NCI-H2081 treated with DMSO at 0.1 percent for 48 hours (cell line): ENCODE measurements at places on chromosomes 2 and 18.

DNA sequence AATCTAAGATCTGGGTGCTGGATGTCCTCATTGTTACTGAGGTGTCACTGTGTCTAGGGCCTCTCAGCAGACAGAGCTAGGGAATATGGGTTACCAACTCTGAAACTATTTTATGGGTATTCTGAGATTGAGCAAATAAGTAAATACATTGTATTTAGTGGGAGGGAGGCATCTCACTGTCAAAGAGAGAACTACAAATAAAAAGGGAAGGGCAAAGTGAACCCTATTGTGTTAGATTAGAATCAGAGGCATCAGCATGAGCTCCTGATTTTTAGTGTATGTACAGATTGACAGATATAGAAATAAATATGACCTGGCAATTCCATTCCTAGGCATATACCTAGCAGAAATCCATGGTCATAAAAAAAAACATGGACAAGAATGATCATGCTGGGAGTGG is 33.9 kb upstream of the RAB6C start:
- DNase-seq: no peak

GRCh38 chr18:13237073-13237472 is 18.5 kb downstream of the LDLRAD4 start:
- DNase-seq: no peak

DNA sequence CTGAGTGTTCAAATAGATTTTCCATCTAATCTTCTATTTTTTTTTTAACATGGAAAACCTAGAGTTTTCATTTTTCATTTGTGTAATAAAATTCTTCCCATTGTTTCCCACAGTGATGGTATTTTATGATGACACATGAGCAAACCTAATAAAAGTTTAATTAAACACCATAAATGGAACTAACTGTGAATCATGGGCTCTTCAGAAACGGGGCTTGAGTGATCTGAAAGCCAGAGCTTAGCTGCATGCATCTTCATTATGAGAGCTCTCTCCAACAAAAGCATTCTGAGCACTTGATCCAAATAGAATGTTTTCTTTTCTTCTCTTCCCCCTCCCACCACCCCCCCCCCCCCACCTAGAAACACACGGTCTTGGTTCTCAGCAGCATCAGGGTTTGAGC is 82.1 kb upstream of the REV1 start:
- no peak for DNase-seq

GRCh38 chr2:88603146-88603545 is 24.1 kb downstream of the EIF2AK3 start:
- DNase-seq: no peak

DNA sequence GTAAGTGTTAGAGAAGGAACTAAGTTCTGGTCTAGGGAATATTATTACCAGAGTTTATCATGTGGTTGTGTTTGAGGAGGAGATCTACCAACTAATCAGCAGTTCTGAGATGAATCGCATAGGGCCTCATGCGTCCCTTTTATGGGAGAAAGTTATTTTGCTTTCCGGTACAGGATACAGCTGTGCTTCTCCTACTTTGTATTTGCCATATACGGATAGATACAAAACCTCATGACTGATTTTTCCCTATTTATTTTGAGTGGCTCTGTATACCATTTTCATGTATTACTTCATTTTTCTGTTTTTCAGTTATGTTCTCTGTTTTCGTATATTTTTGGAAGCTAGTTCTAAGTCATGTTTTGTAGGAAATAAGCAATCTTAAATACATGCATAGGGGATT is 66.8 kb downstream of the ACSL3 start:
- DNase-seq: no peak

GRCh38 chr18:67574749-67575148 is 58.2 kb upstream of the DSEL start:
- DNase-seq: no peak

- DNase-seq: no peak
Measured at GRCh38 chr2:43788646-43789045, 14.8 kb downstream of the DYNC2LI1 start.

DNA sequence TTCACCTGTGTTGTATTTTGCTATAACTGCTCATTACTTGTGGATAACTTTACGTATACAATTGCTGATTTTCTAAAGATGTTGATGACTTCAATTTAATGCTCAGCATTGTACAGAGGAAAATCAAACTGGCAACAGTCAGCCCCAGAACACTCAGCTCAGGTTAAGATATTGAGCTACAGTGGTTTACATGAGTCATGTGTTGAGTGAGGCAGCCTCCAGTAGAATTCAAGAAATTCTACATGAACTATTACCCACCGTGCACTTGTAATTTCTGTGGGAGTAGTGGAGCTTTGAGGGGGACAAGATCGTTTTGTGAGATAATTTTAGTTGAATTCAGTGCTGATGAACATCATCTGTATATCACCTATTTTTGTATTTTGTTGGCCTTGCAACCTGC is 292.3 kb downstream of the ALPK2 start:
- DNase-seq: no peak

- no peak for DNase-seq
Measured at GRCh38 chr18:61946449-61946848, 53.6 kb upstream of the RNF152 start.

DNA sequence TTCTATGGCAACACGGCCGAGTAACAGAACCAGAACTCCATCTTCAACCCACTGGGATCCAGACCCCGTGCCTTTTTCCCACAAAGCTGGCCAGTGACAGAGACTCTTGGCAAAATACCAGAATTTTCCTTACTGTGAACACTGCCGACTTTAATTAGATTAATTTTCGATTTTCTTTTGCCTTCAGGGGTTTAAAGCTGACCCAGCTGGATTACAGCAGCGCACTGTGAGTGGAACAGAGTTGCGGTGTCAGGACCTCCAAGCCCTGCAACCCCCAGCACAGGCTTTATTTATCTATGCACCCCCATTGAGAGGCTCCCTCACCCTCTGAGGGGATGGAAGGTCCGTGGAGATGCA is 36.4 kb downstream of the CTIF start:
- DNase-seq: no peak

- no peak for DNase-seq
Measured at GRCh38 chr2:144067506-144067905, 452.4 kb downstream of the ZEB2 start.

GRCh38 chr2:105781274-105781978 is 36.7 kb downstream of the NCK2 start:
- no peak for DNase-seq

- DNase-seq: no peak
Measured at GRCh38 chr2:64899081-64899865, 89.9 kb upstream of the SLC1A4 start.
